Aorta (tissue), 5 donors: ENCODE measurements at places on chromosomes 1 and 21.

- H3K4me1 ChIP-seq = no peaks in the 10 kb centered on the region
- no peaks in the 10 kb centered on the region for H3K27me3 ChIP-seq
- H3K4me3 ChIP-seq = no peak overlapping the region
- no peak overlapping the region for H3K27ac ChIP-seq
- no peak for DNase-seq
These were observed 3.1 kb downstream of the BCAN start for GRCh38 chr1:156645056-156645455.

GRCh38 chr1:150696995-150697927, at the start of gene GOLPH3L:
TSS of gene GOLPH3L (minus strand) at chr1:150697154. CDS start at chr1:150694838, 2,316 bp downstream.
- H3K4me3 ChIP-seq = peak within 1 kb of the TSS; percentile 79
- H3K4me1 ChIP-seq = no peaks in the 10 kb centered on the region
- DNase-seq = peak; percentile 92

- no peak for DNase-seq
- no peak overlapping the region for H3K27ac ChIP-seq
- H3K27me3 ChIP-seq = no peaks in the 10 kb centered on the region
- no peaks in the 10 kb centered on the region for H3K4me1 ChIP-seq
- H3K4me3 ChIP-seq = no peak overlapping the region
These were observed 50.8 kb downstream of the OLFM3 start for GRCh38 chr1:101945884-101946283.

GRCh38 chr21:26948194-26948593, 18.7 kb downstream of the ADAMTS5 start:
- no peak for DNase-seq
- no peaks in the 10 kb centered on the region for H3K36me3 ChIP-seq
- H3K27me3 ChIP-seq = no peaks in the 10 kb centered on the region
- no peaks in the 10 kb centered on the region for H3K4me1 ChIP-seq
- no peak overlapping the region for H3K4me3 ChIP-seq

GRCh38 chr1:220067269-220068204, 21.2 kb upstream of the EPRS1 start:
- no peak for DNase-seq
- no peak overlapping the region for H3K27ac ChIP-seq
- H3K36me3 ChIP-seq = peaks cover 2% of the 10 kb centered on the region
- no peak overlapping the region for H3K4me3 ChIP-seq
- no peaks in the 10 kb centered on the region for H3K27me3 ChIP-seq

GRCh38 chr1:2948751-2949680, 72.3 kb upstream of the ACTRT2 start:
- no peak overlapping the region for H3K4me3 ChIP-seq
- H3K36me3 ChIP-seq = no peaks in the 10 kb centered on the region
- peak; percentile 33 for DNase-seq
- no peaks in the 10 kb centered on the region for H3K4me1 ChIP-seq
- no peak overlapping the region for H3K27ac ChIP-seq
- H3K27me3 ChIP-seq = no peaks in the 10 kb centered on the region
